ENCODE measurements at places on chromosomes 6 and 20.
A peak's percentile ranks its signal among the peaks of the same experiment; 100 is the strongest.

GRCh38 chr6:28206928-28207509, 18.1 kb upstream of the ZSCAN9 start:
- peak; percentile 9 for DNase-seq

- DNase-seq, result no peak
Observed at GRCh38 chr20:44354979-44355497, 461 bp upstream of the HNF4A start.

DNA sequence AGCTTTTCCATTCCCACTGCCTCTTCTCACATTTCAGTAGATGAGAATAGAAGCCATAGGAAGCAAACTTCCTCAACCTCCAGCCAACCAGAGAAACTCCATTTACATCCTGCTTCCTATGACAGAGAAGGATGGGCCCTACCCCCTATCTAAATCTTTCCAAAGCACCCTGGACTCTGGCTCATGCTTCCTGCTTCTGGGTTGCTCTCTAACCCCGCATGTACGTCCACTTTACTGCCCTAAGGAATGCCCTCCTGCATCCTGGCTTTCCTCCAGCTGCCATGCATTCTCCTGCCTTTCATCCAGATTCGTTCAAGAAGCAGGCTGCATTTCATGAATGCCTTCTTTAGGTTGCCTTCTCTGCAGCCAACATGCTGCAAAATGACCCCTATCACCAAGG, 91.9 kb downstream of the FAM217A start:
- peak; percentile 37 for DNase-seq

GRCh38 chr6:117128052-117128451, 137.3 kb upstream of the VGLL2 start:
- no peak for DNase-seq
